ENCODE measurements at places on chromosomes 5 and 9. TPM values are rescaled to one million over a fixed set of nuclear protein-coding genes. Genes with fewer than 3 reads are reported as not detected.

- no peak for DNase-seq
Measured at GRCh38 chr9:127316586-127317323, 52.2 kb downstream of the GARNL3 start.

DNA sequence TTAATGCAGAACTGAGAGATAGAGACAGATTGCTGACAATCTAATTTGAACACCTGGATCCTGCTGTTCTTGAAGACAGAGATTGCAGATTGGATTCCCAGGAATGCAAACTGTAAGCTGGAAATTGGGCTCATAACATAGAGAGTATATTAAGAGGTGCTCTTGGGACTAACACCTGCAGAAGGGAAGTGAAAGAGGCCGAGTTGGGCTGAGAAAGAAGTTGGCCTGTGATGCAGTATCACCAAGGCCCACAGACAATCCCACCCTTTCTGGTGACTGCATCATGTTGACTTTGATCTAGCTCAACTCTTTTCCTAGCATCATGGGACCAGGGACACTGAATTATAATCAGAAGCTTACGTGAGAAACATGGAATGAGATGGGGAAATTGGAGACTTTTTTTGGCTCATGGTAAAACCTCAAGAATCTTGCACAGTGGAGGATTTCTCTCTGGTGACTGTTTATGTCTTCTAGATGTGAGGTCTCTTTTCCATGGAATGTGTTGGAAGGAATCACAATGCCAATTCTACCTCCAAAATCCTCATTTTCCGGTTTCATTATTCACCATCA lies 36.5 kb upstream of the NUDT12 start:
- DNase-seq: no peak

The TNC gene
- 342 TPM for total RNA-seq

- DNase-seq: peak; percentile 29
Measured at GRCh38 chr5:169300468-169301385, at the start of gene SLIT3. TSS of gene SLIT3 (minus strand) at chr5:169301139. CDS start at chr5:169300709, 430 bp downstream.

The CDKN2B-AS1 gene
- 0.04 TPM for total RNA-seq

GRCh38 chr9:33453999-33454660 lies 6.7 kb upstream of the AQP3 start:
- DNase-seq: no peak

DNA sequence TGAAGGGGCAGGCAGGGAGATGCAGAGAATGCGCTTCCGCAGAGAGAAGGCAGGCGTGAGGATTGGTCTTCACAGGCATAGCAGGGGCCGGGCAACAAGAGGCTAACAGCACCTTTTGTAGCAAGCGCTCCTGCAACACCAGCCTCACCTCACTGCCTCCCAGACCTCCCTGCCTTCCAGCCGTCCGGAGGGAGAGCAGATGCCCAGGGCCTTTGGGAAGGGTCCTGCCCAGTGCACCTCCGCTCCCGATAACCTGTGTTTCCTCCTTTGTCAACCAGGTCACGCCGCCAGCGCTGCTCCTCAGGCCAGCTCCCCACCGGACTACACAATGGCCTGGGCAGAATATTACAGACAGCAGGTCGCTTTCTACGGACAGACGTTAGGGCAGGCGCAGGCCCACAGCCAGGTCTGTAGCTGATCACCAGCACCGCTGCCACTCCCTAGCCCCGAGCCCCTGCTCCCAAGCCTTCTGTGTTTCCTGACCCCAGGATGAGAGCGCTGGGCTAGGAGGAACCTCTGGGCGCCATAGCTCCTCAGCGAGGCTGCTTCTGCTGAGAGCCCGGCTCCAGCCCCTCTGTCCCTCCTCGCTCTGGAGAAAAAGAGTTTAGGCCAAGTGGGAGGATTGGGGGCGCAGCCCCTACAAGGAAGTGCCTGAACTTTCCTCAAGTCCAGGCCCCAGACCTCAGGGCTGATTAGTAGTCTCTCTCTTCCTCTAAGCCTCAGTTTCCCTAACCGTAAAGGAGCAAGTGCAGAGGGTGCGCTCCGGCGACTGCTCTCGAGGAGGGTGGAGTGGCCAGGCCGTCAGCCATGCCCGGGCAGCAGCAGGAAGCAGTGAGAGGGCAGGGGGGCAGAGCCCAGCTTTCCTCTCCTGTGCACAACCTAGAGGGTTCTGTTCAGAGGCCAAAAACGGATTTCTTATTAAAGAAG lies 28.4 kb upstream of the PRDM12 start:
- no peak for DNase-seq

DNA sequence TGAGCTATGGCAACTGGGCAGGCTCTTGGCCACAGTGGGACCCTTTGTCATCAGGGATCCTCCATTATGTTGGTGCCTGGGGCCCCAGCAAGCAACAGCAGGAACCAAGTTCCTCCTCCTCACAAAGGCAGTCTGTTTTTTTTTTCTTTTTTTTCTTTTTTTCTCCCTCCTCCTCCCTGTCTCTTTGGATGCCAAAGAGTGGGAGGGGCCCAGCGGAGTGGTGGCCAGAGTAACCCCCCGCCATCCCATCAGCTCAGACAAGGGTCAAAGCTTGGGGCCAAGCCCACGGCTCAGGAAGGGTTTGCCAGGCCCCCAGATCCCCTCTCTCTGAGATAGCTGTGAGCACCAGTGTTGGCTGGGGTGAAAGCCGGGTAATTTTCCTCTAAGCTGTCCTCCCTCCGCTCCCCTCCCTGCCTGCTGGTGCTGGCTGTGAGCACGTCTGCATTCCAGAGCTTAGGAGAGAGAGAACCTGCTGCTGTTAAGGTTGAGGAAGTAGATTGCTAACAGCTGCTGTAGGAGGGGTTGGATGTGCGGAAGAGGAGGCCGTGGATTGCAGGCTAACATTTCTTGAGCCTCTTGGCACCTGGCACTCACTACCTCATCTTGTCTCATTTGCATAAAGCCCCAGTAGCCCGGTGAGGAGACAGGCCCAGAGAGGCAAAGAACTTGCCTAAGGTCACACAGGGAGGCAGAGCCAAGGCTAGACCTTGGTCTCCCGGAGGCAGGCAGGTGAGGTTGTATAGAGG lies 21.2 kb downstream of the GSN start:
- DNase-seq: peak; percentile 86

DNA sequence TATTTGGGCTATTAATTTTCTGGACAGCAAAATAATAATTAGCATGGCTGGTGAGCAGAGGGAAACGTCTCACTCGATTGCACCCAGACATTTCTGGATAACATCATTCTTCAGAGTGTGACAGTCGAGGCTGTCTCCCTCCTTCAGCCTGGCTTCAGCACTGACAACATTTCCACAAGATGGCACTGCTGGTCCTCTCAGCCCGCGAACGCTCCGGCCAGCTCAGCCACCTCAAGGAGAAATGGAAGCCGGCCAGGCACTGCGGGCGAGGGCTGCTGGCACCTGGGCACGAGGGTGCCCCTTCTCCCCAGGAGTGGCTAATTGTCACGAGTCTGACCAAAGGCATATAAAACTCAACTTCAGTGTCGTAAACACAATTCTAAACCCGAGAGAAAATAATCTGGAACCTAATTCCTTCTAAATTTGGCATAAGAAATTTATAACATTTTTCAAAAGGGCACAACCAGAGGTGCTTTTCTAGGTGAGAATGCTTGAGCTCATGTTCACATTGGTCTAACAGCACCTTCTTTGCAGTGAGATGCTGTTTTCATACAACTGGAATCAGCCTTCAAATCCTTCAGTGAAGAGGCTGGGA lies 65.9 kb downstream of the DAP start:
- no peak for DNase-seq

The GKAP1 gene
- total RNA-seq: 2.7 TPM

DNA sequence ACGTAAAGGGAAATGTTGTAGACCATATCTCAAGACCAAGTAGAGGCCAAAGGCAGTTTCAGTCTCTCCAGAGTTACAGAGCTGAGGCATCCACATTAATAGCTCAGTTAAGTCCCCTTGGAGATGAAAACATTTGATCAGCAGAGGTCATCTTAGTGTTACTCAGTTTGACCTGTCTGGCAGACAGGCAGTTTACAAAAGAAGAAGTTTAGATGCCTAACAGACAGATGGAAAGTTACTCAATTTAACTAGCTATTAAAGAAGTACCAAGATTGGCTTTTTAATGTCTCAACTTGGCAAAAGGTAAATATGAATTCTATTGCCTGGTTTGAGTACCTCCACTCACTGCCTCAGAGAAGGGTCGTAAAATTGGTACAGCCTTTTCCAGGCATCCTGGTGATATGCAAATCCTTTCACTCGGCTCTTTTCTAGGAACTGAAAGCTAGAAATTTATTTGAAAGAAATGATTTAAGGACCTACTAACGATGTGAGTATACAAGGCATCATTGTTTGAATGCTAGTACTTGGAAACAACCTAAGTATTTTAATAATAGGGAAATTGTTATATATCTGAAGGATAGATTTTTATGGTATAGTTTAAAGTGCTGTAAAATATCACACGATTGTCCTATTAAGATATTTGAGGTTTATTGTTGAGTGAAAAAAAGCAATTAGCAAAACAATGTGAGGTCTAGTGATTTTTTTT lies 14.8 kb downstream of the ACO1 start:
- no peak for DNase-seq

DNA sequence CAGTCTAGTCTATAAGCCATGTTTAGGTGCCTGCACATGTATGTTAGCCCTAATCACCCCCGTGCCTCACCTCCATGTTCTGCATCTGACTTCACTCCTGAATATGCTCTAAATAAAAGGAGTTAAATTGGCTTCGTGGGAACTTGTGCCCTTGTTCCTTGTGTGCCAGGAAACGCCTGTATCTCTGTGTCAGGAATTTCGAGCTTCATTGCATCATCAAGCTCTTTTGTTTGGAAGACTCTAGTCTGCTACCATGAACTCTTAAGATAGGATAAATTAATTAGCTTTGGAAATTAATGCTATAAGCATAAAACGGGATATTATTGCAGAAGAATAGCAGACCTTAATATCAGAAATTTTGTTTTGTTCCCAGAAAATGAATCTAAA lies 99.2 kb downstream of the ADCY2 start:
- no peak for DNase-seq

GRCh38 chr5:98563885-98564653 lies 209.4 kb upstream of the RGMB start:
- DNase-seq: no peak

GRCh38 chr9:127360829-127361228 lies 36.1 kb upstream of the SLC2A8 start:
- DNase-seq: no peak

The SOX30 gene
- total RNA-seq: not detected

Data from kidney epithelial cell (primary cell).